ELR (cell line): ENCODE measurements at places on chromosomes 1 and 21.

DNA sequence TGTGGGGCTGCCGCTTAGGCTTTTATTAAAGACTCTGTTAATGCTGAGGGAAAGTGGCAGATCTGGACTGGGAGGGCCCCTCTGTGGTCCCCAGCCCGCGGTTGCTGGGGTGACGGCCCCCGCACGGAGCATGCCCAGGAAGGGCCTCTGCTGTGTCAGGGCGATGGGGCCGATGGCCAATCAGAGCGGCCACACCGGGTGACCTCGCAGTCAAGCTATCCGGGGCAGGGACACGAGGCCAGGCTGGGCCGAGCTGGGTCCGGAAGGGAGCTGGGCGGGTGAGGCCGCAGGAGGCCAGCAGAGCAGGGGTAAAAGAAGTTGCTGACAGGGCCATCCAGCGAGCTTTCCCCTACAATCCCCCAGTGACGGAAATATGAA lies 145.1 kb downstream of the CASZ1 start:
- DNase-seq: peak; percentile 30

DNA sequence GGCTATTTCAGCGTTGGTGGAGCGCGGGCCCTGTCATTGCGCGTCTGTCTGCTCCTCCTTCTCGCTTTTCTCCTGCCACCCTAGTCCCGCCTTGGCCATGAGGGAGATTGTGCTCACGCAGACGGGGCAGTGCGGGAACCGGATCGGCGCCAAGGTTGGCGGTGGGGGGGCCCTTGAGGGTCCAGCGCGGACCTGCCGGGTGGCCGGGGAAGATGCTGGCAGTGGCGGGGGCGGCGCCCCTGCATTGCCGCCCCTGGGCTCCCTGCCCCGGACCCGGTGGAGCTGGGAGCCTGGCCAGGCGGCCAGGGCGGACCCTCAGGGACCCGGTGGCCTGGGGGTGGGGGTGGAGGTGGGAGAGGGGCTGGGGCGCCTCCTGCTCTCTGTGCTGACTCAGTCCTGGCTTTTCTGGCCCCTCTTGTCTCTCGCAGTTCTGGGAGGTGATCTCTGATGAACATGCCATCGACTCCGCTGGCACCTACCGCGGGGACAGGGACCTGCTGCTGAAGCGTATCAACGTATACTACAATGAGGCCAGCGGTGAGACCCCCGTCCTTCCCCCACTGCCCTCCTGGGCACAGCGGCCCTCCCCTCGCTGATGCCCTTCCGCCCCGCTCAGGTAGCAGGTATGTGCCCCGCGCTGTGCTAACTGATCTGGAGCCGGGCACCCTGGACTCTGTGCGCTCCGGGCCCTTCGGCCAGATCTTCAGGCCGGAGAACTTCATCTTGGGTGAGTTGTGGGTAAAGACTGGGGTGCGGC lies 58.3 kb upstream of the MAP1LC3C start:
- DNase-seq: no peak

DNA sequence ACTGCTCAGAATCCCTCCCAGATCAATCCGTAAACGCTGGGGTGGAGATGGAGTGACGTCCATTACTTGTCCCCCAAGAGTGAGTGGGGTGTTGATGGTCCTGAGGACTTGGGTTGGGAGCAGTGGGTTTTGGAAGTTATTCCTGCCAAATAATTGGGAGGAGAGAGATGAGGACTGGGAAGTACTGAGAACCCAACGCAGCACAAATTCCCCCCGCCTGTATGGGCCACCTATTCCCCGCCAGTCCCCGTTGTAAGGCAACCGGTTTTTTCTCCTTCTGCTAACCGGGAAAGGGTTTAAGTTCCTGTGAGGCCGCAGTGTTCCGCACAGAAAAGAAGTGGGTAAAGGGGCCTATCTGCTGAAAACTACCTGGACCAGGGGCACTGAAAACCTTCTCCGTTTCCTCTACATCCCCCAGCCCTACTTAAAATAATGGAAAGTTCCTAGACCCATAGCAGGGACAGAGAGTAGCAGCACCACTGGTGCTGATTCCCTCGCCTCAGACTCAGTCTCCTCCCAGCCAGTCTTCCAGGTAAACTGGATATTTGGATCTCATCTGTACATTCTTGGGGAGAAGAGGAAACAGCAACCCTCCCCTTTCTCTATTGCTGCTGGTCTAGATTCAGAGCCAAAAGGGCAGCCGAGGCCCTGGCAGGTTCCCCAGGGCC lies 738 bp downstream of the LURAP1 start:
- DNase-seq: no peak

DNA sequence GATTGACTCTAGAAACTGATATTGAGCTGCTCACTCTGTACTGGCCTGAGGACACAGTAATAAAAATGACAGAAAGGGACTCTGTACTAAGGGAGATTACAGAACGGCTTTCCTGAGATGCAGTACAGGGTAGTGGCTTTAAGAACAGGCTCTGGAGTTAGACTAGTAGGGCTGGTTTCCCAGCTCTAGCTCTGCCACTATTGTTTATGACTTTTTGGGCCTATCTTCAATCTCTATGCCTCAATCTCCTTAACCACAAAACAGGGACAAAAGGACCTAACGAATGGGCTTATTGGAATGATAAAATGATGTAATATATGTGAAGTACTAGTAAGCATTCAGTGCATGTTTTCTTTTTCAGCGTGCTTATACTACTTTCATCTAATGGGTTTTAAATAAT lies 1.4 kb downstream of the DEPDC1 start:
- peak; percentile 19 for DNase-seq

- no peak for DNase-seq
Observed at GRCh38 chr1:94828251-94828650, 8.1 kb downstream of the SLC44A3 start.

DNA sequence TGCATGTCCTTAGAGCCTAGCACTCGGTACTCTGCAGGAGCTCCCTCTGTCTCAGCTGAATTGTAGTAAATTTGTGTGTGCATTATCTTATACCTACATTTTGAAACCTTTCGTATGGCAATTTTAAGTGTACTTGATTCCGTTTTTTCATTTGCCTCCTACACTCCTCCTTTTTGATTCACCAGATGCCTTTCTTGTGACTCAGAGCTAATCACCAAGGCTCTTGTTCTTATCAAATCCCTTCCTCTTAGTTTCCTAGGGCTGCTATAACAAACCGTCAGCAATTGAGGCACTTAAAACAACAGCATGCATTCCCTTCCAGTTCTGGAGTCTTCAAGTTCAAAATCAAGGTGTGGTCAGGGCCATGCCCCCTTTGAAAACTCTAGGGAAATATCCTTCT lies 261.0 kb downstream of the ASTN1 start:
- peak; percentile 34 for DNase-seq

DNA sequence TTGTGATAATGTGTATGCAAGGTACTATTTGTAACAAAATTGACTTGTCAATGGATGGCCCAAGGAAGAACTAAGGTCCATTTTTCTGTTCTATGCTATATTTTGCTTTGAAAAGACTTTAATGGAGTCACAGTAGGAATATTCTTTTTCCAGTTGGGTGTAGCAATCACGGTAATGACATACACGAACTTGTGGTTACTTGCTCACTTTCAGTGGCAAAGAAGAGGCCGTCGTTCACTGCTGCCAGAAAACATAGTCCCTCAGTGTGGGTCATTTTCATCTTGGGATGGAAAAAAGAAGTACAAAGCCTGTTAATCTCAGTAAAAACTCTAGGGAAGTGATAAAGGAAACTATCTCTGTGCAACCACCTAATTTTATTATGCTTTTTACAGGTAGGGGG lies 47.8 kb upstream of the LAMC2 start:
- DNase-seq: no peak

- DNase-seq: no peak
Observed at GRCh38 chr1:97457446-97458089, 463.3 kb downstream of the DPYD start.

DNA sequence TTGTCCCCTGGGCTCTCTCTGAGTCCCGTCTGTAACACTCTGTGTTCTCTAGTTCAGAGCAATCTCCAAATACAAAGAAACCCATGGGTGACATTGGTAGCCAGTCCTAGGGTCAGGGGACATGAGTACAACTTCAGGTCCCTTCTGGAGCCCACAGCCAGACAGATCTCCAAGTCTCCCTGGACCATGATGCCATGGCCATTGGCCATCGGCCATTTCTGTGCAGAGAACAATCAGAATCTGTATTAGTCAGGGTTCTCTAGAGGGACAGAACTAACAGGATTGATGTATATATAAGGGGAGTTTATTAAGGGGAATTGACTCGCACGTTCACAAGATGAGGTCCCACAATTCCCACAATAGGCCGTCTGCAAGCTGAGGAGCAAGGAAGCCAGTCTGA lies 106.9 kb downstream of the AJAP1 start:
- no peak for DNase-seq

DNA sequence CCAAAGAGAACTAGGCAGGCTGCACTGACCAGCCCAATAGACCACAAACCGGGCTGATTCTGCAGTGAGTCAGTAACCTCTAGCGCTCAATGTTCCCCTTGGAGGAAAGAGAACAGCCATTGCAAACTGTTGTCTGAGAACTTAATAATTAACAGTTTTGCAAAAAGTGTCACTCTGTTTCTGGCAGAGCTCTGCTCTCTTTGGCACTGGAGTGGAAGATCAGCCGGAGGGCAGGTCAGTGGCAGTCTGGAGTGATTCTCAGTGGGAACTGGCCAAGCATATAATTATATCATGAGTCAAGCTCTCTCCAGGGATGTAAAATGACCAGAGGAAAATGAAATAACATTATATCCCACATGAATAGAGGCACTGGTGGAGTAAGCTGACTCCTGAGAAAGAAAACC lies 238.3 kb downstream of the HLX start:
- DNase-seq: peak; percentile 80

DNA sequence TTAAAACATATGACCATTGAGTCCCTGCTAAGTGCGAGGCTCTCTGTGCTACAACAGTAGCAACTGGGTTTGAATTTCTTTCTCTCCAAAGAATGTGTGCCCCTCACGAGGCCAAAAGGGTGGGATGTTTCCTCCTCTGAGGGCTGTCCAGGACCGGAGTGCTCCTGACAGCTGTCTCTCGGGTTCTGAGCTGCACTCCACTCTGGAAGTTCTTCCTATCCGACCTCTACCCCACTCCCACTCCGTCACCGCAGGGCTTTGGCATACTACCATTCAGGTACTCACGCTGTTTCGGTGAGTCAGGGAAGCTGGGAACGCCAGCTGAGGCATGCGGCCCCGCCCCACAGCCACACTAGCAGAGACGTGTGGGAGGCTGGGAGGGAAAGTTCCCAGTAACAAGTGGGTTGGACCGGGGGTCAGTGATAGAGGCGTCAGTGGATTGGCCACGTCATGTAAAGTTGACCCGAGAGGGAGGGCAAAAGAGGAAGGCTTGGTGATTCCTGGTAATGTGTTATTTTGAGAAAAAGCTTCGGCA lies 705 bp upstream of the SLC50A1 start:
- peak; percentile 99 for DNase-seq

GRCh38 chr1:114318961-114319360 lies 165.3 kb upstream of the SYT6 start:
- no peak for DNase-seq

DNA sequence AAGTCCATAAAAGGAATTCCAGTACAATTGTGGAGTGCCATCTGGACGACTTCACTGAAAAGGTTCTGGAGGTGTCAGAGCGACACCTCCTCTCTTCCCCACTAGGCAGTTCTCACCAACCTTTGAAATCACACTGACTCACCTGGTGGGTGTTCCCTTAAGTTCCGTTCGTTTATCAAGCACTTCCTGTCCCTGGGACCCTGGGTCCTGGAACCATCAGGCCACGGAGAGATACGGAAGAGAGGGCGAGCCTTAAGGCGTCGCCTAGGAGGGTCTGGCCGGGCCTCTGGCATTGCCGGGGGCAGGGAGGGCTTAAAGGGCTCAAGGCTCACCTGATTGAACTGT lies 317 bp downstream of the SPAG17 start:
- DNase-seq: peak; percentile 1

DNA sequence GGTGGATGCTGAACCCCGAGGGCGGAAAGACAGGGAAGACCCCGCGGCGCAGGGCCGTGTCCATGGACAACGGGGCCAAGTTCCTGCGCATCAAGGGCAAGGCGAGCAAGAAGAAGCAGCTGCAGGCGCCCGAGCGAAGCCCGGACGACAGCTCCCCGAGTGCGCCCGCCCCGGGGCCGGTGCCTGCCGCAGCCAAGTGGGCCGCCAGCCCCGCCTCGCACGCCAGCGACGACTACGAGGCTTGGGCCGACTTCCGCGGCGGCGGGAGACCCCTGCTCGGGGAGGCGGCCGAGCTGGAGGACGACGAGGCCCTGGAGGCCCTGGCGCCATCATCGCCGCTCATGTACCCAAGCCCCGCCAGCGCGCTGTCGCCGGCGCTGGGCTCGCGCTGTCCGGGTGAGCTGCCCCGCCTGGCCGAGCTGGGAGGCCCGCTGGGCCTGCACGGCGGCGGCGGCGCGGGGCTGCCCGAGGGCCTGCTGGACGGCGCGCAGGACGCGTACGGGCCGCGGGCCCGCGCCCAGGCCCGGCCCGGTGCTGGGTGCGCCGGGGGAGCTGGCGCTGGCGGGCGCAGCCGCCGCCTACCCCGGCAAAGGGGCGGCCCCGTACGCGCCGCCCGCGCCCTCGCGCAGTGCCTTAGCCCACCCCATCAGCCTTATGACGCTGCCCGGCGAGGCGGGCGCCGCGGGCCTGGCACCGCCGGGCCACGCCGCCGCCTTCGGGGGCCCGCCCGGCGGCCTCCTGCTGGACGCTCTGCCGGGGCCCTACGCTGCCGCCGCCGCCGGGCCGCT lies 20.7 kb downstream of the FOXO6 start:
- peak; percentile 67 for DNase-seq

DNA sequence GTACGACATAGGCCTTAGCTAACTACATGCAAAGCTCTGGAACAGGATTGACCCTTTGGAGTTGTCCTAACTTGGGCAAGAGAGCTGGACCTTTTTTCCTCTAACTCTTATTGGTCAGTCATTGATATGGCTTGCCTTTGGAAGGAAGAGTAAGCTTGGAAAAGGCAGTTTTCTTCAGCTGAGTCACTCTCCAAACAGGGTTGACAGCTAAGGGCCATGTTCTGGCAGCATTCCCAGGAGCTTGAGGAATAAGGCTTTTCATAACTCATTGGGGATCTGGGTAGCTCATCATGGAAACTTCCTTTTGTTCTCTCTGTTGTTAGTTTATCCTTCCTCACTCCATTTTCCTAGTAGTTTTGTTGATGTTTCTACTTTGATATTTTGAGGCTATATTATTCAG lies 14.5 kb upstream of the ERRFI1 start:
- peak; percentile 98 for DNase-seq

- peak; percentile 76 for DNase-seq
Observed at GRCh38 chr1:156295391-156295947, at the start of gene GLMP. Gene GLMP (minus strand): TSS chr1:156295679. CDS start chr1:156295645, 34 bp downstream.

DNA sequence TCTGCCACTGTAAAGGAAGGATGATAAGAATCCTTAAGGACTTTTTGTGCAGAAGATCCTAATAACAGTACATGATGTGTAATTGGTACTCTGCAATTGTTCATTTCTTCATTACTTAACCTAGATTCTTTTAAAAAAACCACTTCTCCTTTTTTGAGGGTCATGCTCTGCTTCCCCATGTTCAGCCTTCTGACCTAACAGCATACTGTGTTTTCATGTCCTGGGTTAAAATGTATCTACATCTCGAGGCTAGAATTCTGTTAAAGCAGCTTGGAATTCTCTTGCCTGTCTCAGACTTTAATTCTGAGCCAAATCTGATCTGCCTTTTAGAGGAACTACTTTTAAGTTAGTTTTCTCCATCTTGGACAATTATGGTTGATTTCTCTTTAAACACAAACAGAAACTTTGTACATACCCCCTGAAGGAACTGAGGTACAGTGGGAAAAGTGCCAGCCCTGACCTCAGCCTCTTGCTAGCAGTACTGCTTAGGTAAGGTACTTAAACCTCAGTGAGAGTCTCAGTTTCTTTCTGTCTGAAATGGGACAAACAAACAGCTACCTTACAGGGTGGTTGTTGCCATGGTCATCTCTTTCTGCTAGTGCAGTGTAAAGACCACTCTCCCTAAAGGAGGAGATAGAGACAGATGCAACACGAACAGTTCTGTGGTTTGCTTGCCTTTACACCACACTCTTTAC lies 103.2 kb upstream of the DYNLT5 start:
- no peak for DNase-seq

GRCh38 chr21:36255663-36256062 lies 64.3 kb upstream of the MORC3 start:
- no peak for DNase-seq
